Fibroblast of skin of right biceps (primary cell): ENCODE measurements at places on chromosomes 2 and 18.

DNA sequence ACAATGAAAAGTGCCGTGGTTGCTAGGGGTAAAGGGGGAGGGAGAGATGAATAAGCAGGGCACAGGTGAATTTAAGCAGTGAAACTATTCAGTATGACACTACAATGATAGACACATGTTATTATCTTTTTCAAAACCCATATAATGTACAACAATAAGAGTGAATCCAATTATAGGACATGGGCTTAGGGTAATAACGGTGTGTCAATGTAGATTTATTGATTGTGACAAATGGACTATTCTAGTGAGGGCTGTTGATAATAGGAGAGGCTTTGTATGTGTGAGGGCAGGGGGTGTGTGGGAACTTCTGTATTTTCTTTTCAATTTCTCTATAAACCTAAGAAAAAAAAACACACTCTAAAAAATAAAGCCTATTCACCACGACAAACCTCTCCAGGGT is 223.8 kb downstream of the RIT2 start:
- no peak for DNase-seq

GRCh38 chr2:219985017-219985416 is 357.6 kb downstream of the SLC4A3 start:
- no peak for DNase-seq

DNA sequence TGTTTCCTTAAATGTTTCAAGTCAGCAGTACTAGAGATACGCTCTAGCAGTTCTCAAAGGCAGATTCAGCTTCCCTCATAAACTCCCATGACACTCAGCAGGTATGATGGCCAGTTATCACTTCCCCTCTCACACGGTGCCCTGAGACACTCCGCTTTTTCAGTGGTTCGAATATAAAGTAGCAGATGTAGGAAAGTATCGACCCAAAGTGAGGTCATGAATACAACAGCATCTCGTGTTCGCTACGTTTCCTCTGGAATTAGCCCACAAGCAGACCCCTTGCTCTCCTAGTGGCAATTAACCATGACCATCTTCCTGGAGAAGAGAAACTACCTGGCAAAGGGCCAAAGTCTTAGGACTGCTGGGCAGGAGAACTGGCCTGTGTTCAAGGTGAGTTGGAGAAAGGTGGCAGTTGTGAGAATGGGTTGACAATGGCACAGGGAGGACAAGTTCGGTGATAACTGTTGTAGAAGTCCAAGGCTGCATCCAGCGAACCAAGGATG is 9.3 kb upstream of the AGBL5 start:
- no peak for DNase-seq

- peak; percentile 45 for DNase-seq
Observed at GRCh38 chr2:149084924-149085795, 46.7 kb downstream of the LYPD6B start.

DNA sequence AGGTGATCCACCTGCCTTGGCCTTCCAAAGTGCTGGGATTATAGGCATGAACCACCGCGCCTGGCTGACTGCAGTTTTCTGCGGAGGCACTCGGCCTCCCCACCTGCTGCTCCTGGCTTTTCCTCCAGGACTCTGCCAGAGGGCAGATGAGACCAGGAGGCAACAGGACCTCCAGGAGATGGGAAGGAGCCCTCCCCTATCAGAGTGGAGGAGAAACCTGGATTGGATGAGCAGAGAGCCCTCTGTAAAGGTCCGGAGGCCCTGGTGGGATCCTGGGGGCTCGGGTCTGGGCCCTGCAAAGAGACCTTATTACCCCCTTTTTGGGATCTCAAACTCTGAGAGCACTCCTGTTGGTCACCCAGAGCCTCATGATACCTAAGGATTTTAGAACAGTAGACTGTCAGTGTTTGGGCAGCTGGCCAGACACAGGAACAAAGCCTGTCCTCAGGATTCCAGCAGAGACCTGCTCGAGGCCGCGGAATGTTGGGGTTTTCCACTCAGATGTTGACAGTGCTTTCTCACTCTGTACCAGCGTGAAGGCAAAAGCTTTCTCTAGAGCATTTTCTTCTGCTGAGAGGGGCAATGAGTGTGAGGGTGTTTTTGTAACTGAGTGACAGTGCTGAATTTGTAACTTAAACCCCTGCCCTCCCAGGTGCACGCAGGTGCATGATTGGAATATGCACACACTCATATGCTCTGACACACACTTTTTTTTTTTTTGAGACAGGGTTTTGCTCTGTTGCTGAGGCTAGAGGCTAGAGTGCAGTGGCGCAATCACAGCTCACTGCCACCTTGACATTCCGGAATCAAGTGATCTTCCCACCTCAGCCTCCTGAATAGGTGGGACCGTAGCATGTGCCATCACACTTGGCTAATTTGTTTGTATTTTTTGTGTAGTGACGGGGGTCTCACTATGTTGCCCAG is 48.4 kb downstream of the NPPC start:
- DNase-seq, result peak; percentile 6

DNA sequence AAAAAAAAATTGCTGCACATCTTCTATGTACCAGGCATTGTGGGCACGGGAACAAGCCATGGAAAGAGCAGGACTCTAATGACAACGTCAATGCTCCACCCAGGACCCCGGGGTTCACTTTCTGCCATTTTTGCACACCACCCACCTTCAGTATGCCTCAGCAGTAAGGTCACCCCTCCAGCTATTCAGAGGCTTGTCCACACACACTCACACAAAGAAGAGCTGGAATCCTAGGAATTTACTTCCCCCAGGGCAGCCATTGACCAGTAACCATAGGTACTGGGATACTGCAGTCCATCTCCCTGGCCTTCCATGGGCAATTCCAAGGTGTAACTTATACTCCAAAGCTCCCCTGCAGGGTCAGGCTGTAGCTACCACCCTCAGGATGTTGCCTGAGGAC is 170.8 kb downstream of the SUCLG1 start:
- DNase-seq, result no peak

- no peak for DNase-seq
Observed at GRCh38 chr18:71077451-71077850, 788.6 kb downstream of the SOCS6 start.

DNA sequence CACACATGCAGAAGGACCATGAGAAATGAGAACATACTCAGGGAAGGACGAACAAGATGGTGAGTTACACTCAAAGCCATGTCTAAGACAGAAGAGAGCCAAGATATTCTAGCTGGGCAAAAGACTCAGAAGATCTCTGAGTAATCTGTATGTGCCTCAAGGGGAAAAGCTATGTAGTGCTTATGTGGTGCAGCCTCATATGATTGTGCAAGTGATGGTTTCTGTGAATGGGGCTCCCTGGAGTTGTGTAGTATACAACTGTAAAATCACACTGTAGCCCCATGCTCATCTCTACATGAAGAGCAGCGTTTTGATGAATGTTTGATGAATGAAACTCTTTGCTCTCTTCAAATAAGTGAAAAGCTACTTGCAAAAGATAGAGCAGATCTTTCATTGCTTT is 57.5 kb downstream of the OSR1 start:
- DNase-seq, result no peak

DNA sequence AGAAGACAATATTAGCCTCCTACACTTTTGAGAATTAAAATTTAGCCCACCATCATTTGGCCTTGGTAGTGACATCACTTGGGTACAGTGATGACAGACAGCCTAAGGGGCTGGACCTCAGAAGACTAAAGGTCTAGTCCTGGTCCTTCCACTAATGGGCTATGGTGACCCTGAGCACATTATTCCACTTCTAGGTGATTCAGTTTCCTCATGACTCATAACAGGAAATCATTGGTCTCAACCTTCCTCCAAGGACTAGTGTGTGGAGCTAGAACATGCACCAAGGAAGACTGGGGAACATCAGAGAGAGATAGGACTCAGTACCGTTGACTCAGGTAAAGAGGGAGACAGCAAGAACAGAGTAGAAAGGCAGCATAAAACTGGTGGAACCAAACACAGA is 64.0 kb downstream of the TFCP2L1 start:
- DNase-seq, result peak; percentile 6
